ENCODE measurements at places on chromosomes 6 and 20.
A peak's percentile ranks its signal among the peaks of the same experiment; 100 is the strongest.

GRCh38 chr6:69937402-69938136 lies 71.2 kb downstream of the COL19A1 start:
- no peak for DNase-seq

GRCh38 chr20:17518339-17519052 lies 12.7 kb downstream of the BFSP1 start:
- no peak for DNase-seq

DNA sequence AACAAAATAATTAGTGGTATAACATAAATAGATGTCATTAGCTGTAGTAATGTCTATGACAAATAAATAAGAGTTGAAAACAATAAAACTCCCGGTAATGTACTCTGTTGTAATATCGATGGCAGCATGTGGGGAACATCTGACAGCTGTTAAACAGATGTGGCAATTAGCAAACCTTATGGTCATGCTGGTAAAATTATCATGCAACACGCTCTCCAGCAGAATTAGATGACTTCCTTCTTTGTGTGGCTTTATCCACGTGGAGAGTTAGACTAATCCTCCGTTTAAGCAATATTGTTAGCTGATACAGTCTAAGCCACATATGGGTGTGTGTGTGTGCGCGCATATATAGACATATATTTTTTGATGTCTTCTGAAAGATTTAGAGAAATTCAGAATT lies 77.7 kb upstream of the ZFP64 start:
- DNase-seq = no peak

DNA sequence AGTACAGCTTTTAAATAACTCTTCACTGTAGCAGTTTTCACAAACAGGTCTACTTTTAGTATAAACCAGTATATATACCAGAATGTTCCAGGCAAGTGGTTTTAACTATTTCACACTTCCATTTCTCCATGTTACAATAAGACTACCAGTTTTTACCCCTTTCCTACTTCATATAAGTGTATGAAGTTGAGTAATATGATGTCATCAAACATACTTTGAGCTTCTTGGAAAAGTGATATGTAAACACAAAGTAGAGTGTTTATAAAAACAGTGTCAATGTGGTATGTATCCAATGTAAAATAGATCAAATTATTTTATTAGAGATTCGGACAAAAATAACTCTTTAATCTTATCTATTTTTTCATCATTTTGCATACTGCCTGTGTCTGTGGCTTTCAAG lies 2.5 kb upstream of the PAQR8 start:
- DNase-seq = no peak

DNA sequence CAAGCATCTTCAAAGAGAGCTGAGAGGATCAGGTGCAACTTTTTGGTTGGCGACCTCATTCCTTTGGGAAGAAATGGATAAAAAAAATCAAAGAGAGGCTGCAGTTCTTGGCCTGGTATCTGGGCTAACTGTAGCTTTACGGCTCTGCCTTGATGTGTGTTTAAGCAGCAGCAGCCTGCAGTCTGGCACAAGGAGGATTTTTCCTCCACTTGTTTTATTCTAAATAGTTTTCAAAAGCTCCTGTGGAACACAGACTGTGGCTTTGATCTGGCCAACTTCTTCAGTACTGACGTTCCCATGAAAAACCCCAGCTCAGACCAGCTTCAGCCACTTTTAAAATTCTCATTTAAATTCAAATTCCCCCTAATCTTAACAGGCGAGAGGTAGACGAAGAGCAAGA lies 137.3 kb downstream of the HDGFL1 start:
- no peak for DNase-seq

DNA sequence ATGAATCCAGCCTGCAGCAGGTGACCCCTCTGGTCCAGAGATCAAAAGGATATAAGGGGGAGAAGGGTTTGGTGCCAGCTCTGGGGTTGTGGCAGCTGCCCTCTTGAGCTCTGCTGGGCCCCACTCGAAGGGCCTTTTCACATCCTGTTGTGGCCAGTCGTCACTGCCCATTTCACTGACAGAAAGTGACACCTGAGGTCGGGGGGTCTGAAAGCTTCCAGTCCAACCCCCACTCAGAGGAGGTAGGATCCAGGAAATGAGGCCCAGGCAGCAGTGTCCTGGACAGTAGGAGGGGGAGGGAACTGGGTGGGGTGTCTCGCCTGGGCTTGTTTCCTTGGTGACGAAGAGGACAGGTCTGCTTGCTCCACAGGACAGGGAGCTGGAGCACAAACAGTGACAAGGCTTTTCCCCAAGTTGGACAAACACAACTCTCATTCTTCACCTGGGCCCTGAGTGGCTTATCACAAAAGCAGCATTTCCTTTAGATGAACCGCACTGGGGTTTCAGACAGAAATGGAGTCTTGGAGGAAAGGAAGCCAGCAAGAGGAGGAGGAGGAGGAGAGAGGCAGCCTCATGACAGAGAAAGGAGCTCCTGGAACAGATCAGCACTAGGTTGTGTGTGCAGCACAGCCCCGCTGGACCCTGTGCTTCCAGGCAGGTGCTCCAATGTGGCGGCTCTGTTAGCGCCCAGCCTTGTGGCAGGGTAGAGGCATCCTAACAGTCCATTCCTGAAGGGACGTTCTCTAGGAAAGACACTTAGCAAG lies 11.0 kb downstream of the FRS3 start:
- DNase-seq = no peak

GRCh38 chr6:30450909-30451841 lies 38.1 kb upstream of the HLA-E start:
- no peak for DNase-seq

- no peak for DNase-seq
Observed at GRCh38 chr6:47084610-47085009, 42.5 kb upstream of the ADGRF1 start.

DNA sequence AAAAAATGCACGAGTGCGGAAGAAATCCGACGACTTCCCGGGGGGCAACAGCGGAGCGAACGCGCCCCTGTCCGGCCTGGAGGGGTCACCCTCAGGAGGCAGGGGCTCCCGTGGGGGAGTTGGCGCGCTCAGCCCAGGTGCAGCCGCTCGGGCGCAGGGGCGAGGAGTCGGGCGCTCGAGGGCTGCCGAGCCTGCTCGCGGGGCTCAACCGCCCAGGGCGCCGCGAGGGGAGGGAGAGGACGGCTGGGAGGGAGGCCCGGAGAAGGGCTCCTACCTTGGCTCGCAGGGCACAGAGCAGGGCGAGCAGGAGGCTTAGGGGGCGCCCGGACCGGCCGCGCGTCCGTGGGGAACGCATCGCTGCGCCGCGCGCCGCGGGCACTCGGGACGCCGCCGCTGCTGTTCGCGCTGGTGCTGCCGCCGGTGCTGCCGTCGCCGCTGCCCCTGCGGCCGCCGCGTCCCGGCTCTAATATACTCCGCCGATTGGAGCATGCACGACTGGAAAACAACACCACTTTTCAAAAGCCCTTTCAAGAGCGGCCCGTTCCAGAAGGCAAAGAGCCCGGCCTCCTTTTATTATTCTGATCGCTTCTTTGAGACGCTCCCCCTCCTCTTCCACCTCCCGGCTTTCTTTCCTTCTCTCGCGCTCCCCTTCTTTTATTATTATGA lies 490 bp downstream of the JAG1 start:
- no peak for DNase-seq

DNA sequence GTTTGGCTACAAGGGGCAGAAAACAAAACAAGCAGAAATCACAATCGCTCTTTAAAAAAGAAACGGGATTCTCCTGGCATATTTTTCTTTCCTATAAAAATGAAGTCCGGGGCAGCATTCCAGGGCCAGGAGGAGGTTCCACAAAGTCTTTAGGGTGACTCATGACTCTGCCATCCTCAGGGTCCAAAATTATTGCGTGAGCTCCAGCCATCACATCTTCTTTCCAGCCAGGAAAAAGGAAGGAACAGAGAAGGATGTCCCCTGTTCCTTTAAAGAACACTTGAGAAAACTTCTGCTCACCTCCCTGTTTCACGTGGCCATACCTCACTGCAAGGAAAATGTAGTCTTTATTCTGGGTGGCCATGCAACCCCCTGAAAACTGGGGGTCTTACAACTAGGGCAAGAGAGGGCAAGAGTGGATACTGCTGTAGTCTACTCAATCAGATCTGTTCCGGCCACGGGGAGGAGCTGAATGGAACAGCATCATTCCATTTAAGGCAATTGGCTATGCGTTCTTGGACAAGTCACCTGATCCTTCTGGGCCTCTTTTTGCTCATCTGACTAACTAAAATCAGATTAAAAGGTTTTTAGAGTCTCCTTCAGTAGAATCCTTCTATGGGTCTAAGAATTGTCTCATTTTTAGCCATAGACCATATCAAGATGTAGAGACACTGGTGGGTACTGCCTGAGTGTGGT lies 49.4 kb downstream of the CTCFL start:
- no peak for DNase-seq

DNA sequence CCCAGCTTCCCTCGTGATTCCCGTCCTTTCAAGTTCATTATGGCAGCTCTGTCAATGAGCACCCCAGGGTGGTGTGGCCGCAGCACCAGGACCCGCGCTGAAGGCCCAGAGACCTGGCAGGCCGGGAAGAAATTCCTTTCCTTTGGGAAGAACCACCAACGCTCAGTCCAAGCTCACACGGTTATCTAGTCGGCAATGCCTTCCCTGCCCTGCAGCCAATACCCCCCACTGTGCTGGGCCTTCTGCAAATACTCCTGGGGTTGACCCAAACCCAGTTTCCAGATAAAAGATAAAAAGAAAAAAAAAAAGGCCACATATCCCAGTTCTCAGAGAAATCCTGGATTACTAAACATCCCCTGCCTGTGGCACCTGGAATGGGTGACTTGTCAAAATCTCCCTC lies 28.7 kb downstream of the PXDC1 start:
- DNase-seq = no peak

DNA sequence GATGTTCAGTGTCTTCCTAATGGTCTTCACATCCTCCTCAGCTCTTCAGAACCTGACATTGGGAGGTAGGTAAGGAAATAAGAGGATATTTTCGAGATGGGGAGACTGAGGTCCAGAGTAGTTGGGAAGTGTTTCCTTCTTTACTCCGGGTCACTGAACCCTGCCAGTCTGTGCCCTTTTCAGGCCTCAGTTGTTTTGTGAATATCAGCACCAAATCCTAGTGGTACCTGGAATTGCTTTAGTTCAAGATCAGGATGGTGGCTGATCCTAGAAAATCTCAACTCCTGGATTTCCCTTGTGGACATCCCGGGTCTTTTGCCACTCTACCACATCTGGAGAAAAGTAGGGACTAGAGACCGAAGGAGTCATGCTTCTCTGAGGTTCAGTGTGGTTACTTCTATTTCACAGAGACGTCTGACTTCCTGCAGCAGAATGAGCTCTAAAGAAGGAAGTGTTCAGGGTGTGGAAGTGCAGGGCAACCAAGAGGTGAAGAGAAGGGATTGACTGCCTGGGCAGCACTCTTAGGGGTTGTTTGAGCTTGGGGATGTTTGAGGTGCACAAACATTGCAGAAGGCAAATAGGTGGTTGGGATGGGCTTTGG lies 995 bp downstream of the STK4 start:
- DNase-seq = no peak

- no peak for DNase-seq
Observed at GRCh38 chr6:33420491-33421343, 852 bp downstream of the SYNGAP1 start.

GRCh38 chr6:62479697-62480220 lies 193.7 kb upstream of the KHDRBS2 start:
- no peak for DNase-seq

DNA sequence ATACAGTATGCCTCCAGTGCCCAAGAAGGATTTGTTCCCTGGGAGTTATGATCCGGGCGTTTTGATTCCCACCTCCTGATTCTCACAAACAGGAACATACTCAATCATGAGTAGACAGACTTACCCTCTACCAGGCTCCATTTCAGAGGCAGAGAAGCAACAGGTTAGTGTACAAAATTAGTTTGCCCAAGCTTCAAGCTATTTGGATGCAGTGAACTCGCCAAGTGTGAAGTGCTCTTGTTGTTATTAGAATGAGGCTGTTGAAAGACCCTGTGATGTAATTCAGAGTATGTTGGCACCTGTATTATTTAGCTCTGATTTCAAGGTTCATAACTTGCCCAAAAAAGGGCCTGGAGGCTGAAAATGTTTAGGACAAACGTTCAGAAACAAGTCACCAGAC lies 247.0 kb downstream of the PHACTR1 start:
- no peak for DNase-seq

DNA sequence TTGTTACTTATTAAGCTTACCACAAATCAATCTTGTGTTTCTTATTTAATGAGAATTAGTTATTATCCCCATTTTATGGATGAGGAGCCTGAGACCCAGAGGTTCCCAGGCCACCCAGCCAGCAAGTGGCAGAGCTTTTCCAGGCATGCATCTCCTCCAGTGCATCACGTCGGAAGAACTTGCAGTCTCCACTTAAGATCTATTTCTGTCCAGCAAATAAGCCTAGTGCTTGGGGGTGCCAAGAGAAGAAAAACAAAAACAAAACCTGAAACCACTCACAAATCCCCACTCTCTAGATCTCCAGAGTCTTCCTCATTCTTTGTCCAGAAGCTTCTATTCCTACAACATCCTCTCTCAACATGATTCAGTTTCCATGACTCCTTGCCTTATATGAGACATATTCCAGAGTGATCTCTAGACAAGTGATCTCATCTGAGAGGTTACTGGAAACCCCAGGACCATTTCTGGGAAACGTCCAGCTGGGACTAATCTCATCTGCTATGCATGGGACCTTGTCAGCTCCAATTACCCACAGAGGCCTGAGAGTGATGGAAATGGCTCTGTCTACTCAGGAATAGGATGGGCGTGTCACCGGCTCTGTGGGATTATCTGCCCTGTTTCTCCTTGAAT lies 4.1 kb downstream of the GUCA1B start:
- no peak for DNase-seq

- DNase-seq = no peak
Observed at GRCh38 chr6:63319939-63320338, at the start of gene LGSN. LGSN (minus strand) TSS chr6:63319983; CDS start chr6:63319943, 40 bp downstream.

GRCh38 chr20:63151554-63152321 lies 64.2 kb downstream of the YTHDF1 start:
- no peak for DNase-seq

- peak; percentile 11 for DNase-seq
Observed at GRCh38 chr20:58718121-58718563, 25.5 kb downstream of the NPEPL1 start.

DNA sequence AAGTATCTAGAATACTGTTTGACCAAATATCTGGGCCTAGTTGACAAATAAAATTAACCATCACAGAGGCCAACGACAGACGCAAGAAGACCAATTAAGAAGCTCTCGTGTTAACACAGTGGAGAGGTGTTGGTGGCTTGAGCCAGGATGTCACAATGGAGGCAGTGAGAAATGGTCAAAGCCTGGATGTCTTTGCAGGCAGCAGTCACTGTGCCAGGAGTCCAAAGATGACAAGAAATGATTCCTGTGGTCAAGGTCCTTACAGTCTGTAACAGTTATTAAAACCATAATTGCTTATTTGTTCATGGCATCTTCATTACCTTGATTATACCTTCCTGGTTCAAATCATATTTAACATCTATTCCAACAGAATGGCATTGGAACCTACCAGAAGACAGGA lies 91.3 kb upstream of the EDN1 start:
- DNase-seq = no peak

DNA sequence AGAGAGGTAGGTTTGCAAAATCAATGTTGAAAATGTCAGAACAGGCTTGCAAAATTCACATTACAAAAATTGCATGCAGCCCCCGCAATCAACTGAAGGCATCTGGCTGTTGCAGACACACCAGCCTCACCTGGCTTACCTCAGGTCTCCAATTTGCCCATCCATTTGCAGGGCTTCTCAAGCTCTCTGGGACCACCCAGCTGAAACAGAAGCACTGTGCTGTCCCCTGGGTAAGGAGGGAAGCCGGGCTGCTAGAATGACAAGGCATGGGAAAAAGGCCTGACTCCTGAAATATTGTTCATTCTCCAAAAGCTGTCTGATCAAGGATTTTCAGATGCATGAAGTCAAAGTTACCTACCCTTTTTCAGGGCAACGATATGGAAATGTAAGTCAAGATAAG lies 52.6 kb upstream of the CD93 start:
- no peak for DNase-seq
